ENCODE measurements at places on chromosomes 6 and 20.

DNA sequence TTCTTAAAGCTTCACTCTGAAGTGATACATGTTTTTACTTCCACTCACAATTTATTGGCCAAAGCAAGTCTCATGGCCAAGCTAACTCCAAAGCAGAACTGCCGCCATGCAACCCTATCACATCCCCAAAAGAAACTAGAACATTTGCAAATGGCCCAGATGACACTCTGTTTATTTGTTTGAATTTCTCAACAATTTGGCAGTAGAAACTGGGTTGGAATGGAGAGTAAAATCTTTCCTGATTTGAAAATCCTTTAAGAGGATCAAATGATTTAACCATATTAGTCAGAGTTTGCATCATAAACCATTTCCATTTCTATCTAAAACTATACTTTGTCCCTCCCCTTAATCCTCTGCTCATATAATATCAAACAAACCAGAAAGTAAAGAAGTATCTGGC, 39.1 kb upstream of the E2F3 start:
- no peak for DNase-seq

GRCh38 chr6:25608558-25609174, 43.3 kb upstream of the SCGN start:
- DNase-seq: no peak

- no peak for DNase-seq
Measured at GRCh38 chr6:111098597-111098996, 11.3 kb downstream of the SLC16A10 start.

DNA sequence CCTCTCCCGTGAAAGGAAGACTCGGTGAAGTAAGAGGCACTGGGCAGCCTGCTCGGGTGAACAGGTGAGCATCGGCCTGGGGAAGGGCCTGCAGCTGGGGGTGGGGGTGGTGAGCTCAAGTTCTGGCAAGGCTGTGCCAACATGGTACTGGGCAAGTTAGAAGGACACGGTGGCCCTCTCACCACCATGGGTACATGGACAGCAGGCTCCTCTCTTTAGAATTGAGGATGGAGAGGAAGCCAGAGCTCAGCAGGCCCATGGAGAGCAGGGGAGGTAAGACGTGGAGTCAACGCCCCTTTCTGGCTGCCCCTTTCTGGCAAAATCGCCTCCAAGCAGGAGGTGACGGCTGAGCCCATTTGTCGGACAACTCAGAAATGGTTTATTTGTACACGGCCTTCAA, 135.6 kb downstream of the ANKRD60 start:
- no peak for DNase-seq

GRCh38 chr6:110714143-110714542, 101.1 kb downstream of the CDK19 start:
- DNase-seq: no peak

All from endothelial cell of umbilical vein (primary cell).